ENCODE measurements at places on chromosomes 3 and 15.
A peak's percentile ranks its signal among the peaks of the same experiment; 100 is the strongest.

DNA sequence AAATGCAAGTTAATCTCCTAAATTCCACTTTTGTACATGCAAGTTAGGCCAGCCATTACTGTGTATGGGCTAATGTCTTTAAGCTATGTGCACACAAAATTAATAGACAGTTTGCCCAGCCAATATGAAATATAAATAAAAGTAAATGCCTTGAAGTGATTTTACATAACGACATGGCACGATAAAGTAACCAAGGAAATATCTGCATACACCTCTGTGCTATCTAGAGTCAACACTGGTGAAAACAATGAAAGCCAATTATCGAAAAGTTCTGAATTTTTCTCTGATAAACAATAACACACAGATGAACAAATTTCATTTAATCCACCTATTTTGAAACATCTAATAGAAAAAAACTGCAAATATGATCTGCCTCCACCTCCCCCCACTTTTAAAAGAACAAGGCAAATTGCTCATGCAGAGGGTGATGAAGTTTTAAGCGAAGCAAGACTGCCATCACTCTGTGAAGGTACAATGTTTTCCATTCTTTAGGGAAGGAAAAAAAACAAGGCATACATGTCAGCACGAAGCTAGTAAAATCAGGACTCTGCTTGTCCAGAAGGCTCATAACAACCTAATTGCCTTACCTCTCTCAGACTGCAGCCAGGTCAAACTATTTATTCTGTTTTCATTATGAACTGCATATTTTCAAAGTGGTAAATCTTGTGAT lies 317.7 kb downstream of the MECOM start:
- no peak for DNase-seq

DNA sequence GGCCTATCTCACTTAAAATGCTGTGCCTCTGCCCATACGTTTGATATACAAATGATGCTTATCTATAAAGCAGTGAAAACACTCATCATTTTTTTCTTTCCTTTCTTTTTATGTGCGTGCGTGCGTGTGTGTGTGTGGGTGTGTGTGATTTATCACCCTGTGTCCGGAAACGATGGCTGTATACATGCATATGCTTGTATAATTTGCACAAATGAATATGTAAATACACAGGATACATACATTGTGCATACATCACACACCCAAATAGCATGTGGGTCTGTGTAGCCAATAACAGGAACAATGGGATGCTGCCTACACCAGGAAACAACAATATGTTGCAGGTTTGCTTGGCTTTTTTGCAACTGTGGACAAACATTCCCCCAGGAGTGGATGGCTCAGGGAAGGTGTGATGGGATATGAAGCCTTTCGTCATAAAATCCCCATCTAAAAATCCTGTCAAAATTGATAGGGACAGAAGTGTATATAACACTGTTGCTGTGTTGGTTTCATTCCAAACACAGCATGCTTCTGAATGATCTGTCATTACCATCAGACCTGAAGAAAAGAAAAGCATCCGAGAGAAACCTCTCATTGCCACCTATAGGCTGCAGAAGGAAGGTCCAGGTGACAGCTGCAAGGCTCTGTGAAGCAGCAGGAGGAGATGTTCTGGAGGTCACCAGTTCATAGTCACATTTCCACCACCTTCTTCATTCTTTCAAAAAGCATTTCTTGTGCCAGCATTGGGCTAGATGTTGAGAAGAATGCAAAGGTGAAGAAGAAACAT lies 503.9 kb upstream of the NR2F2 start:
- DNase-seq, result no peak

- no peak for DNase-seq
Observed at GRCh38 chr3:14277557-14277956, 98.9 kb downstream of the LSM3 start.

DNA sequence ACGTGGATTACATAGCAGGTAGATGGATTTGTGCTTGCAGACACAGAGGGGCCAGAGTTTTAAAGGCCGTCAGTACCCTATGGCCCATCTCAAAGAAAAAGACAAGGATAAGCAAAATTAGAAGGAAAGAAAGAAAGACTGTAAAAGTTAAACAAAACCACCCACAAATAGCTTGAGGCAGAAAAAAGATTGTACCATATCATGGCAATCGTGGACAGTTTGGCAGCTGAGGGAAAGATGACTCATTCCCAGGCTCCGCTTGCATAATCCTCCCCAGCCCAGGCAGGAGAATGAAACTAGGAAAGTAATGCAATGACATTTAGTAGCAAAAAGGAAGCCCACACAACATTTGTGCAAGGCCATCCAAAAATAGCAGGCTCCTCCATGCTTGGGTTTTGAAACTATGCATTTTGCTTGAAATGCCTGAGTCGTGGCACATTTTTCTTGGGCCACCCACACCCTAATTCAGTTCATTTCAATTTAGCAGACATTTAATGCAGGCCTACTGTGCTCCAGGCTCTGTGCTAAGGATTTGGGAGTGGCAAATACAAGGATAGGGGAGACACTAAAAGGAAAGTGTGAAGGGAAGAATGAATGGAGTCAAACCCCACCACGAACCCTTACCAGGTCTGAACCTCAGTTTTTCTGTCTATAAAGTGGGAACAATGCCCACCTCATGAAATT lies 40.9 kb upstream of the SMAD3 start:
- DNase-seq, result peak; percentile 70

DNA sequence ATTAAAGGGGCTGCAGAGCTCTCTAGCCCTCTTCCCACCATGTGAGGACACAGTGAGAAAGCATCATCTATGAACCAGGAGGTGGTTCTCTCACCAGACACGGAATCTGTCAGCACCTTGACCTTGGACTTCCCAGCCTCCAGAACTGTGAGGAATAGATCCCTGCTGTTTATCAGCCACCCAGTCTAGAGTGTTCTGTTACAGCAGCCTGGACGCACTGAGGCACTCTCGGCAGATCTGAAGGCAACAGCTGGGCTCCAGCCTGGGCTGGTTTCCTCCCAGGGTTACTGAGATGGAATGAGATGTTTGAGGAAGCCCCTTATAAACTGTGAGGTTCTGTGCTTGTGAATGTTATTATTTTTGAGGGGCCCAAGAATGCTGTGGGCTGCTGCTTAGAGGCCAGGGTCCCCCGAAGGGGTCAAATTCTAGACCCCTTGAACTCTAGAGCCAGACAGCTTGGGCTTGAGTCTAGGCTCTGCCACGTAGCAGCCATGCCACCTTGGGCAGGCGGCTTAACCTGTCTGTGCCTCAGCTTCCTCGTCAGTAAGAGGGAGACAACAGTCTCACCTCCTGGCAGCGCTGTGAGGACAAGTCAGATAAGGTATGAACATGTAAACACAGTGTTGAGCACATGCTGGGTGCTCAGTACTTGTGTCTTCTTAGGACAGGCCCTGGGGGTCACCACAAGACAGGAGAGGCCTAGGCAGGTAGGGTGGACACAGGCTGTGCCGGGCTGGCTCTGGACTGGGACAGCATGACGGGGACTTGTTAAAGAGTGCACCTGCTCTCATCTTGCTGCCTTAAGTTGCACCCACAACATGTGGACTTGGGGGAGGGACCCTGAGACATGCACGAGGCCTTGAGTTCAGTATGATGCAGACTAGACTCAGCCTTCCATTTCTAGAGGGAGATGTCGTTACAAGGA lies 49.2 kb downstream of the MGLL start:
- no peak for DNase-seq

DNA sequence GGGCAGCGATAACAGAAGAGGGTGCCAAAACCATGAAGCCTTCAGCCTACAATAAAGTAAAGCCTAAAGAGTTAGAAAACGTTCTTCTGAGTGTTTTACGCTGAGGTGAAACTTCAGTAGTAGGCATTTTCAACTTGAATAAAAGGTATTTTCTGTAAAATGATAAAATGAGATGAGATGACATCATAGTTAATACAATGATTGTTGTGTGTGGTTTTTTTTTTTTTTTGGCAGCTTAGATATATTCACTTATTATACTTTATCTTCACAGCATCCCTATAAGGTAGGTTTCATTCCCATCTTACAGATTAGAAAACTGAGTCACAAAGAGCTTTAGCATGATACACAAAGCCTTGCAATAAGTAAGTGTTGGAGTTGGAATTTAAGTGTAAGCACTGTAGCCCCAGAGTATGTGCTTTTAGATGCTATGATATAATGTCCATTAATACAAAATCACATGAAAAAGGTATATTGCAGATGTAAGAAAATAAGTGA lies 291.9 kb upstream of the GRM7 start:
- no peak for DNase-seq

- DNase-seq, result no peak
Observed at GRCh38 chr15:23067416-23067815, 28.0 kb upstream of the TUBGCP5 start.

- DNase-seq, result no peak
Observed at GRCh38 chr3:63595221-63595620, 57.3 kb upstream of the SNTN start.

- no peak for DNase-seq
Observed at GRCh38 chr3:148643389-148643840, 54.3 kb upstream of the AGTR1 start.

DNA sequence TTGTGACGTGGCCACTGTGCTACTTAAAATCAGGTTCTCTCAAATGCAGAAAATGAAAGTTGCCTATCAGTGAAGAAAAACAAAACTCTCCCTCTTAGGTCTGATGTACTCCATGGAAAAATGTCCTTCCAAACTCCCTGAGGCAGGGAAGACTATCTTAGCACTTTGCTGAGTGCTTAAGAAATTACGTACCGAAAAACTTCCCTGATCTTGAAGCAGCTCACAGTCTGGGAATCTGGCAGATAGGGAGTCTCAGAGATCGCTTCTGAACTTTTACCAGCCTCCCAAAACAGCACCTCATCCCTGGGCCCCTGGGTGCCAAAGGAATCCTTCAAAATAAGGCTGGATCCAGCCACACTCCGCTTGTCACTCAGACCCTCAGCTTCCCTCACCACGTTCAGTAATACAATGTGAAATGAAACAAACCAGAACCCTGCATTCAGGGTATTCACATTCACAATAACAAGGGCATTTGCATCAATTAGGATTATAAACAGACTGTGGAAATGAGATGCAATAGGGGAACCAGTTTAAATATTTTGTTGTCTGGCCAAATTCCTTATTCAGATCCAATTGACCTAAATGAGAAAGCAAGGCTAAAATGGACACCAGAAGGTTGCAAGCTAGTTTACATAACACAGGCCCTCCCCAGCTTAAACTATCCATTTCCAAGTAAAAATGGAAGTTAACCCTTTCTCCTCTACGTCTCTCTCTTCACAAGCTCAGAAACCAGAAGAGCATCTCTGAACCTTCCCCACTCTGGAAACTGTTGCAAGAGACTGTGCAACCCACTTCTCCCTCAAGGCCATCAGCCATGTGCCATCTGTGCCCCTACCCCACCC lies 20.9 kb downstream of the OSBPL10 start:
- DNase-seq, result no peak

- no peak for DNase-seq
Observed at GRCh38 chr3:34200576-34200975, 402.1 kb downstream of the PDCD6IP start.

DNA sequence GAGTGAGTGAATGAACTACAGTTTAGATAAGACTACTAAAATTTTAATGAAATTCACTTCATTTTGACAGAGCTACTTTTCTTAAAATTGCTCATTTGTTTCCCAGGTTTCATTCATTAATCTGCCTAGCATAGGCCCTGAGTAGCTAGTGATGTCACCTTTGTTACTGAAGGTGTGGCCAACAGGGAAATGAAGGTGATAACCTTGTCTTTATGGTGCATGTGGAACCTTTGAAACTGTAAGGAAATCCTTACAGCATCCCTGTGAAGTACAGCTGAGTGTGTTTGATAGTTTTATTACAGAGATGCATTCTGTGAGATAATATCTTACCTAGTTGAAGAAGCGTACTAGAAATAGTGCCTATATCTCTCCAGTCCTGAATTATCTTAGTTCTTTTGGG lies 112.9 kb downstream of the AKAP13 start:
- DNase-seq, result no peak

DNA sequence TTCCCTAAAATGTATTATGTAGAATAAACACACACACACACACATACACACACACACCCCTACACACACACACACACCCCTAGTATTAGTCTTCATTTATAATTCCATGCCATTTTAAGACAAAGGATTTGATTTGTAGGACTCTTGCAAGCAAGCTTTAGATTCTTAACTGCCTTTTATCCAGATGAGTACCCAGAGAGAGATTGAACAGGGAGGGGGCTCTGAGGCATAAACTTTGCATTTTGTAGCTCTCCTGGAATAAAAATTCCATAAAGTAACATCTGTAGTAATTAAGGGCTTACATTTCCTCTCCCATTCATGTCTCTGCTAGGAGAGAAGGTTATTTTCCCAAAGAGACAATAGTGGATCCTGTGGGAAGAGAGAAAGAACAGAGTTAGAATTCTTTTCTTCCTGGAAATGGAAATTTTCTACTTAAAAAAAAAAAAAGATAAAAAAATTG lies 479.4 kb downstream of the RBMS3 start:
- no peak for DNase-seq

- DNase-seq, result no peak
Observed at GRCh38 chr3:32847528-32847927, 29.7 kb downstream of the TRIM71 start.

GRCh38 chr15:82058517-82059204 lies 12.8 kb upstream of the MEX3B start:
- DNase-seq, result no peak

- no peak for DNase-seq
Observed at GRCh38 chr3:1228289-1228688, 135.5 kb downstream of the CNTN6 start.

DNA sequence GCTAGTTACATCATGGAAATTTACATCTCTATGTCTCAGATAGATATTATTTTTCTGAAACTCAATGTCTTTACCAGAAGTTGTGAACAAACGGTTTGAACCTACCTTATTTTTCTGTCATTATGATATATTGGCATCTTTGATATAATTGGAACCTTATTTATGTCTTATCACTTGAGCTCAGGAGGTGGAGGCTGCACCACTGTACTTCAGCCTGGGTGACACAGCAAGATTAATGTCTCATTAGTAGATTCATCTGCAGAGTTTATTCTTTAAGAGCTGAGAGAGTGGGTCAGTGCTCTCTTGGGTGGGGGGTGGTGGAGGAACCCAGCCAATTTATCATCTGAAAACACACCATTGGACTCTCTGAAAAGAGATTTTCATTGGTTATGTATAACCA lies 21.4 kb downstream of the SCG3 start:
- no peak for DNase-seq

DNA sequence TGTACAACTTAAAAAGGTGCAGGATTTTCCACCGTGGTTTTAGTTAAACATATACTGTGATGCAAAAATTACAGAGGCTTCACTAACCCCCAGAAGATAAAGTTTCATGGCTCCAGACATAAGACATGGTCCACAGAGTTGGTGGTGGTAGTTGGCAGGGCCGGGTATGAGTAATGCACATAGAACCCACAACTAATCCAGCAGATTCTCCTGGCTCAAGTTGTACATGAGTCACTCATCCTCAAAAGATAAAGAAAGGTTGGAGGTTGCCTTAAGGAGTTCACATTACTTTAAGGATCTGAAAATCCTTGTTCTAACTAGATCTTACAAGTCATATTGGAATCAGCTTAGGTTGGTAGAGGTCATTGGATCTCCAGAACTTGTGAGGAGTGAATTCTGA lies 98.3 kb upstream of the ZBTB20 start:
- no peak for DNase-seq

Measured in posterior cingulate gyrus (tissue), 11 donors.